ENCODE measurements at places on chromosomes 11 and 22.

GRCh38 chr11:130269326-130269943 is 45.3 kb downstream of the ZBTB44 start:
- DNase-seq: no peak

GRCh38 chr11:120424970-120425332 is 86.6 kb upstream of the GRIK4 start:
- no peak for DNase-seq

GRCh38 chr22:22349455-22349836 is 104.9 kb downstream of the VPREB1 start:
- DNase-seq: peak; percentile 70

DNA sequence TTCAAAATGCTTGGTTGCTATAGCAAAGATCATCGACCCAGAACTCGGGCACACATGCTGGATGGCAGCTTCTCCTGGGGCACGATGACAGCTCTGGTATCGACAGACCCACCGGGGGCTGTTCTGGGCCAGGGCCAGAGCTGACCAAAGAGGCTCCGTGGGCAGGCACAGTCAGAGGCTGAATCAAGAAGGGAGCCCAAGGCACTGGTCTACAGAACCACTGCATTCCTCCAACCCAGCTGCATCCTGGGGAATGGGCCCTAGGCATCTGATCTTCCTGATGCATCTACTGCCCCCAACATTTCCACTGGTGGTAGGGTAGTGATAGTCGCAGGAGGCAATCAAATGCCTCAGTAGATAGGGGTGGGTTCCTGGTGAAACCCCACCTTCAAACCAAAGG is 470.3 kb downstream of the TBC1D22A start:
- no peak for DNase-seq

- DNase-seq: no peak
Observed at GRCh38 chr11:396948-397548, 3.0 kb downstream of the PKP3 start.

GRCh38 chr11:95229199-95229992 is 1.6 kb downstream of the SESN3 start:
- DNase-seq: no peak

DNA sequence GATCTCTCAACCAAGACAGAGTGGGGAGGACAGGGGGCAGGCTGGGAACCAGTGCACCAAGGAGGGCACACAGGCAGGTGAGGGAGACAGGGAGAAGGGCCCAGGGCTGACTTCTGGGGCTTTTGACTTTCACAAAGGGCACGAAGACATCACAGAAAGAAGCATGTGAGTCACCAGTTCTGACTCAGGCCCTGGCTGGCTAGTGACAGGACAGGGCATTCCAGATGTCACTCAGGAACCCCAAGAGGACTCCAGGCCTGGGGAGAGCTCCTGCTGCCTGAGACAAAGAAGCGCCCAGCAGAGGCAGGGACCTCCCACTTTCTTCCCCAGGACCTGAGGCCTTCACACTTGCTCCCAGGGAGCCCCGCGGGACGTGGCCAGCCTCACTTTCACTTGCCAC is 497.2 kb downstream of the BUD13 start:
- DNase-seq: no peak

DNA sequence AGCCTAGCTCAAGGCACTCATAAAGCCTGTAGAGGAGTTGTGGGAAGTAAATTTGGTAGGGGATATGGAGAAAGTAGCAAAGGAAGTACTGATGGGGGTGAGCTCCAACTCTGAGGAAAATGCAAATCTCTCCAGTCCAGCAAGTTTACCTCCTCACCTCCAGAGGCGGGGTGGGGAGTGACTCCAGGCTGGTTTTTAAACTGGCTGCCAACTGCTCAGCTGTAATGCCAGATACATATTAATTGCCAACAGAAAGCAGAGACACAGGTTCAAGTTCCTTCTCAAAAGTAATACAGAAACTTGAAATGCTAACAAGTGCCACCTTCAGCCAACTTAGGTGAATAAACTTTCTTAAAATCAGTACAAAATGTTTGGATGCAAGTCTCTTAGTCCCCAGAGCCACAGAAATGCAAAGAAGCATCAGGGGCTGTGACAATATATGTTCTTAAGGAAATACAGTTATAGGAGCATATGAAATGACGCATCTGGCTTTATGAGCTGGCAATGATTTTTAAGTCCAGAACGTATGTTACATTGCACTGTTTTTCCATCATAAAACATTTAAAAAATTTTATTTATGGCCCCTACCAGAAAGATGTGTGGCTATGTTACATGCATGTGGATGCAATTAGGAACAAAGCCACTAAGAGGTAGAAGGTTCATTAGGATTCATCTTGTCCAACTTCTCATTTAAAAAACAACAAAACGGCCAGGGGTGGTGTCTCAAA is 436.4 kb upstream of the CCDC90B start:
- DNase-seq: peak; percentile 64

DNA sequence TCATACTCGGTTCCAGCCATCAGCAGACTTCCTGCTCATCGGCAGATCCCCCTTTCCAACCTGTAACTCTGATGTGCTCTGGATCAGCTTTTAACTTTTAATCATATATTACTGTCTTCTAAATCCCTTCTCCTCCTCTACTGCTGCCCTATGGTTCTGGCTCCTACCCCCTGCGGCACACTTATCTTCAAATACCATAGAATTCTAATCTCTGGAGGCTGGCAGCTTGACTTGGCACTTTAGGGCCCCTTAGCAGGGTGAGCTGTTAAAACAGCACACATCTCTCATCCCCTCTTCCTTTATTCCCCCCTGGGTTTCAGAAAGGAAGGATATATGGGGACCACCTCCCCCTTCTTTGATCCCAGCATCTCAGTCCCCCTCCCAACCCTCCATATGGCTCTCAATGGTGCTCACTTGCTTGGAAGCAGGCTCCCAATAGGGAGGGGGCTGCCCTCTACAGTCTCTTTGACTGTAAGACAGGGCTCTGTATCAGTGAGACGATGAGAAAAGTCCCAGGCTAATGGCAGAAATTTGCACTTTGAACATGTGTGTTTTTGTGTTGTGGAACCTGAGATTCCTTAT is 4.4 kb upstream of the CNTF start:
- peak; percentile 52 for DNase-seq

DNA sequence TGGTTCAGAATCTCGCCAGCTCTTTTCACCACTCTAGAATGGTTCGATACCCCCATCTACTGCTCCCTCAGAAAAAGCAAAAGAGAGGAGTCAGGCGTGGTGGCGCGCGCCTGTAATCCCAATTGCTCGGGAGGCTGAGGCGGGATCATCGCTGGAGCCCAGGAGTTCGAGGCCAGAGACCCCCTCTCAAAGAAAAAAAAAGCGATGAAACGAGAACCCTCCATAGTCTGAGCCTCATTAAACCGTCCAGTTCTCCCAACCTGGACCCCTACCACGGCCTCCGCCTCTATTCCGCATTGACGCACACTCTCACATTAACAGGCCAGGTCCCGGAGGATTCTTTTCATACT is 439 bp downstream of the SPA17 start:
- DNase-seq: no peak

- peak; percentile 44 for DNase-seq
Observed at GRCh38 chr11:103257360-103257759, 148.1 kb downstream of the DYNC2H1 start.

- no peak for DNase-seq
Observed at GRCh38 chr22:19937616-19938473, 3.7 kb upstream of the COMT start.

DNA sequence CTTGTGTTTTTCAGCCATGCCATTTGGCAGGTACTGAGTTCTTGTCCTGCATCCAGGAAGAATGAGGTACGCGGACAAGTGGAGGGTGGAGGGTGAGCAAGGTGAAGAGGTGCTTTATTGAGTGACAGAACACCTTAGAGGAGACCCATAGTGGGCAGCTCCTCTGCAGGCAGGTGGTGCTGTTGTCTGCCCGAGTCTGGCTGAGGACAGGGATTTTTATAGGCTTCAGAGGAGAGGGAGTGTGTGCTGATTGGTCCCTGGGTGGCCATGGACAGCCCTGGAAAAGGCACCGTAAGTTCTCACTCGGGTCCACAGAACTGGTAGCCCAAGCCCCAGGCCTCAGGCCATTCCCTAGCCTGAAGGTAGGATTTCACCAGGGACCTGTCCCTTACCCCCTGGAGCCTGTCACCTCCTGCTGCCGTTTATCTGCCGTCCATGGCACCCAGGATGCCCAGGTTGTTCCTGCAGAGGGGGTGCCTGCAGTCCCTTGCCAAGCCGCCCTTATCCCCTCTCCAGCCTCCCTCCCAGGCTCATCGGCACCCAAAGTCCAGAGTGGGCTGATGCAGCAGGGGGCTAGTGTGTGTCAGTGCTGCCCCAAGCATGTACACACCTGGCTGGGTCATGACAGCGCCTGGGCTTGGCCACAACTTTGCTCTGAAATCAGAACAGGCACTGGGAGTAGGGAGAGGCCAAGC is 213.6 kb downstream of the LRRC4C start:
- DNase-seq: peak; percentile 57

GRCh38 chr22:37010174-37010573 is 9.1 kb downstream of the TST start:
- DNase-seq: no peak

DNA sequence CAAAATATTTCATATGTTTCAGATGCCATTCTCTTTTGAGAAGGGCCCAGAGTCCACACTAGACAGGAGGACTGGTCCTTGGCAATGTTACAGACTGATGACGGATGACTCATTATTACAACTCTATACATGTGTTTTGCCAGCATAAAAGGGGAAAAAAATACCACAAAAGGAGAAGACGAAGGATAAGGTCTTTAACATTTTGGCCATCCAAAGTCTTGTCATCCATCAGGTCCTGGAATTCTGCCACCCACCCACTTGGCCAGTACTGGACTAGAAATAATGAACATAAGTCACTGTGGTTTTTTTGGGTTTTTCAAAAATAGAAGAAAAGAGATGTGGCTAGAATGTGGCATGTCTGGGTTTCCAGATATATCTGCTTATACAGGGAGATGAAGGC is 57.7 kb upstream of the BDNF start:
- no peak for DNase-seq

- no peak for DNase-seq
Observed at GRCh38 chr11:12133547-12134235, 23.3 kb downstream of the MICAL2 start.

- DNase-seq: peak; percentile 55
Observed at GRCh38 chr11:57645689-57646085, 4.0 kb downstream of the YPEL4 start.

DNA sequence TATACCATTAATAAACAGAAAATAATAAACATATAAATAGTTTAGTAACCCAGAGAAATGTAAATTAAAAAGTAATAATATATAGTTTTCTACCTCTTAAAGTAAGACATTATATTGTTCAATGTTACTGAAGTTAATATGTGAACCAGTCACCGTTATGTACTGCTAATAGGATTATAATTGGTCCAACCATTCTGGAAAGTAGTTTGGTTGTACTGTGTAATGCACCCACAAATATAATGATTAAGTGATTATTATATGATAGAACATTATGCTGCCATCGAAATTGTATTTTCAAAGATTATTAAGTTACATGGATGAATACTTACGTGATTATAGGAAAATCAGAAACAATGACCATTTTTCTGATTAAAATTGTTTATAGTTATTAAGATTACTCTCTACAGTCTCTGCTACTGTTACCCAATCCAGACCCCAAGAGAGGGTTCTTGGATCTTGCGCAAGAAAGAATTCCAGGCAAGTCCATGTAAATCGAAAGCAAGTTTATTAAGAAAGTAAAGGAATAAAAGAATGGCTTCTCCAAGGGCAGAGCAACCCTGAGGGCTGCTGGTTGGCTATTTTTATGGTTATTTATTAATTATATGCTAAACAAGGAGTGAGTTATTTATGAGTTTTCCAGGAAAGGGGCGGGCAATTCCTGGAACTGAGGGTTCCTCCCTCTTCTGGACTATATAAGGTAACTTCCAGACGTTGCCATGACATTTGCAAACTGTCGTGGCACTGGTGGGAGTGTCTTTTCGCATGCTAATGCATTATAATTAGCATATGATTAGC is 50.1 kb downstream of the ACER3 start:
- peak; percentile 60 for DNase-seq

GRCh38 chr11:42085736-42086135 is 626.3 kb upstream of the LRRC4C start:
- DNase-seq: no peak

DNA sequence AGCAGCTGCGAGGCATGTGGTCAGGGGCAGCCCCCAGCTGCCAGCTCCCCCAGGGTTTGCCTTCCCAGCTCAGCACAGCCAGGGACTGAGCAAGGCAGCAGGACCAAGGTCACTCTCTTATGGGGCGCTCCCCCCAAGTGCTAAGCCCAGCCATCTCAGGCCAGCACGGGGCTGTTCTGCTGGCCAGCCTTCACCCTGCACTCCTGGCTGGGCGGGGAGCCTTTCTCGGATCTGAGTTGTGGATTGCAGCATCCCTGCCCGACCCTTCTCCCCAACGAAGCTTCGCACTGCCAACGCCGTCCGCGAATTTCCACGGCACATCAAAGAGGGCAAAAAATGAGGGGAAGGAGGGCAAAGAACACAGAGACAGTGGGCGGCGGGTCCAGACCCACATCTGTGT is 42.5 kb upstream of the GAL start:
- peak; percentile 64 for DNase-seq

DNA sequence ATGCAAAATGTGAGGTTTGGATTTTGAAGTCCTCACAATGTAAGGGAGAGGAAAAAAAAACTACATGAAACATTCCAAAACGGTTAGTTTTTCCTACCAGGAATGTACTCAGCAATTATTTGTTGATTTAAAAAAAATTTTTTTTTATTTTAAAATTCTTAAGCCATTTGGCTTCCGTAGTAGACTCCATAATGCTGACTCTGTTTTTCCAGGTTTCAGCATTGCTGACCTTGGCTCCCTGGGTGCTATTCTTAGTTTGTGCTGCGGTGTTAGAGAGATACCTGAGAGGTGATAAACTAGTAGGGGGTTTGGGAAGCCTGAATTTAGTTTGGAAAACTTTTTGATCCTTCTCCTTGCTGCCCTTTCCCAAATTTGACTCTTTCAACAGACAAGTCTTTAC is 10.6 kb downstream of the STT3A start:
- no peak for DNase-seq

DNA sequence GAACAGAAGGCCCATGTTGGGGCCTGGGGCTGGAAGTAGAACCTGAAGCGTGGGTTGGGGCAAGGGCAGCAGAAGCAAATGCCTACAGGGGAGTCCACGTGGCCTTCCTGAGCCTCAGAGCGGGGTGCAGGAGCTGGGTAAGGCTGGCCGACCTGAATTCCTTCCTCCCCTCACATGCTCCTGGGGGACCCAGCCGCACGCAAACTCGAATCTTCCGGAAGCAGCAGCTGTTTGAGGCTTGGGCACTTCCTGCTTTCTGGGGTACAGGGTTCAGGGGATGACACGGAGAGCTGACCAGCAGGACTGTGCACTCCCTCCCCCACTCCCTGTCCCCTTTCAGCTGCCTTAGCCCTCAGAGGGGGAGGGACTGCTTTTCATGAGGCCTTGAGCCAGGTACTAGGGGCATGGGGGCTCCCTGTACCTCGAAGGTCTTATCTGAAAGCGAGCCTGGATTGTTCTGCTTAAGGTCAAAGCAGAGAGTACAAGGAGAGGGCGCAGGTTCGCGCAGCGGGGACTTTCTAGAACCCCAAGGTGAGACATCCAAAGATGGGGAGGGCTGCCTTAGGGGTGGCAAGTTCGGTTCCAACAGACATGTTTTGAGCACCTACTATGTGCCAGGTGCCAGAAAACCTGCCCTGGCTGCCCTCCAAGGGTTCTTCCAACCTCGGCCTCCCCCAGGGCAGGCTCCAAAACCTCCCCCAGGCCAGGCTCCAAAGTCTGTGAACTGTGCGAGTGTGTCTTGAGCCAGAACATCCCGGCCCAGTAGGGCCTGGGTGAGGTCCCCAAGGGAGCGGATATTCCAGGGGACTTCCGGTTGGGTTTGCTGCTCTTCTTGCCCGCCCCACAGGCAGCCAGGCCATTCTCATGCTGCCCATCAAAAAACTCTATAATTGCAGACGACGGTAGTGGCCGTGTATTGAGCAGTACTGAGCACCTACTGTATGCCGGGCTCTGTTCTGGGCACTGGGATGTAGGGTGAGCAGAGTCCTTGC is 1.7 kb downstream of the NCF4 start:
- DNase-seq: no peak

Measured in endodermal cell (in vitro differentiated cells).